ENCODE measurements at places on chromosomes 12 and 14. TPM values are rescaled to one million over a fixed set of nuclear protein-coding genes. Genes with fewer than 3 reads are reported as not detected.

Gene IL31
- total RNA-seq: not detected

GRCh38 chr14:31568671-31569070 lies 7.5 kb downstream of the NUBPL start:
- no peak for DNase-seq

DNA sequence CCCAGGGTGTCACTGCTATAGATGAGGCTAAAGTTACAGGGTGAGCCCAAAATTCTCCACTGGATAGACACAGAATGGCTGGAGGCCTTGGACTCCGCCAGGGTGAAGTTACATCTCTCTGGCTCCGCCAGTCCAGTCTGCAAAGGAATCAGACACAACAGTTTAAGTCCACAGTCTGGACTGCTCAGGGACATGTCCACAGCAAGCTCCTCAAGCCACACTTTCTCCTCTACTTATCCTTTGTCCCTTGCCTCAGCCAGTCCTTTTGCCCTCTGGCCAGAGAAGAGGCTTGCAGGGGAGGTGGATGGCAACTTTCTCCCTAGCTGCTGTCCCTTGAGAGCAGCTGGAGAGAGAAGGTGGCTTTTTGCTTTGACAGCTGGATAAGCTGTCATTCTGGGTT lies 28.0 kb downstream of the PTPRB start:
- no peak for DNase-seq

GRCh38 chr12:51589060-51589459 lies 2.0 kb upstream of the SCN8A start:
- DNase-seq: no peak

GRCh38 chr12:89552376-89552775 lies 26.5 kb upstream of the POC1B start:
- DNase-seq: no peak

GRCh38 chr12:57765003-57765697 lies 1.7 kb downstream of the CYP27B1 start:
- DNase-seq: no peak

DNA sequence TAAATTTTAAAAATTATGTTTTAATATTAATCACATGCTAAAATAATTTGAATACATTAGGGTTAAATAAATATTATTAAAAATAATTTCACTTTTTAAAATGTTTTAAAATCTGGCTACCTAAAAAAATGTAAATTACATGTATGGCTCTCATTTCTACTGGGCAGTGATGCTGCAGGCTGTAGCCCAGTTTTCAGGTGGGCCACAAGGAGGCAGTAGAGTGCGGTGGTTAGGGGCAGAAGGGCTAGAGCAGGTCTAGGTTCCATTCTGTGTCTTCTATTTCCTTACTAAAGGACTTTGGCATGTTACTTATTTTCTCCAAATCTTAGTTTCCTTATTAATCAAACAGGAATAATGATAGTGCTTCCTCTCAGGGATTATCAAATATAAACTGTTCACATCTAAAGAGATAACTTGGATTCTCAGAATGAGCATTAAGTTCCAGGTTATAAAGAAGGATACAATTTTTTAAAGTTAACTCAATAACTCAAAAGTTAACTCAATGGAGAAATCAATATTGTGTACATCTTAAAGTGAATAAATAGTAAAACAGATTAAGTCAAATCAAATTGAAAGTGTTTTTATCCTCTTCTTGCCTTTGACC lies 54.9 kb upstream of the OVCH1 start:
- DNase-seq: no peak
